ENCODE measurements at places on chromosomes 16 and 17.

DNA sequence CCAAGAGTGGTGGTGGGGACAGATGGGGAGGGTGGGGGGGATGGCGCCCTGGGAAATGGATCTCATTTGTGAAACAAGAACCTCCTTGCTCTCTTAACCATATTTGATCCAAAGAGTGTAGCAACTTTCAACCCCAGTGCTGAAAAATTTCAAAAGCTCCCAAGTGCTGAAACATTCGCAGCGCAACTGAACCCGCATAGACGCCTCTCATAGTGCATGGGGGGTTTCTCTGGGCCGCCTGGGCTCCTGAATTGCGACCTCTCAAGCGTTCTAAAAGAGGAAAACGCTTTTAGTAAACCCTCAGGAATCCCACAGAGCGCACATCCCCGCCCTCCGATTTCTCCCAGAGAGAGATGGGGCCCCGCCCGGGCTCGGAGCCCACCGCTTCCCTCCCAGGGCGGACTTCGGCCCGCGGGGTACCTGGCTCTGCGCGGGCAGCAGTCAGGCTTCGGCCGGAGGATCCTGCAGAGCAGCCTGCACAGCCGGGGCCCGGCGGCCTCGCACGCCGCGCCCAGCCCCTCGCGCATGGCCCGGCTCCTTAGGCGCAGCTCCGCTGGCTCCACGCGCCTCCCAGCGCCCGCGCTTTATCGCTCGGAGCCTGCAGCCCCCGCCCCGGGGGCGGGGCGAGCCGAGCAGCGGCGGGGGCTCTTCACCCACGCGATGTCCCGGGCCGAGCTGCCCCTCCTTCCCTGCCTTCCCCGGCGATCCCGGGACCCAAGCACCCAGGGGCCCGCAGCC lies 7.0 kb downstream of the NOS2 start:
- peak; percentile 27 for DNase-seq
- H3K27me3 ChIP-seq, result peaks cover 3% of the 10 kb centered on the region
- H3K27ac ChIP-seq, result no peak overlapping the region

DNA sequence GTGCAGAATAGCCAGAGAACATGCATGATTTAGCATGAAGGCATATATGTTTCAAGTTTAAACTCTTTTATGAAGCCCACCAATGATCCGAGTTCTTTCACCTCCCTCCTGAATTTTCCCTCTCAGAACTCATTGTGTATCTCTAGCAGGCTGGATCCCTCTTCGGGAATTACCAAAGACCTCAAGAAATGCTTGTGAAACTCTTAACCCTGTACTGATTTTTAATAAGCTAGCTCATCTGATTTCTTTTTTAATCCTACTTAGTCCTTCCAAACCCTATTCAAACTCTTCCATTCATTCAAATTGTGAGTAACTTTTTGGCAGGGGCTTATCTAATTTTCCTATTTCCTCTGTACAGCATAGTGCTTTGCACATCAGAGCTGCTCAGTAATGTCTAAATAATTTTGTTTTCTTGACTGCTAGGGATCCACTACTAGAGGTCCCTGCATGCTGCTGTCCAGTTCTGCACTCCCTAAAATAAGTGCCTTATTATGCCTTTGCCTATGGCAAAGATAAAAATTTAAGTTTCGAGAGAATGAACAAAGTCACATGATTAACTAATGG lies 723.8 kb downstream of the CDH11 start:
- H3K27ac ChIP-seq, result no peak overlapping the region
- H3K36me3 ChIP-seq, result no peaks in the 10 kb centered on the region
- no peaks in the 10 kb centered on the region for H3K4me1 ChIP-seq

DNA sequence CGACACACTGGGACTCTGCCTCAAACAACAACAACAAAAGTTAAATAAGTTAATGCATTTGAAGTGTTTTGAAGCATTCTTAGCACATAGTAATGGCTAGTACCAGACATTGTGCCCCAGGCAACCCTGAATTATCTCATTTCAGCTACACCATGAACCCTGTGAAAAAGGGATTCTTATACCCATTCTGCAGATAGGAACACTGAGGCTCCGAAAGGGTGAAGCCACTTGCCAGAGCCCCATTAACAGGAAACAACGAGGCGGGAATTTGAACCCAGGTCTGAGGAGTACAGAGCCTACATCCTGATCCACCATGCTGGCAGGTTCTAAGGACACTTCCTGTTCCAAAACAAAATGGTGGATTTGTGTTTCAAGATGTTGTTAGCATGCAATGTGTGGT lies 9.2 kb downstream of the GPR139 start:
- no peak overlapping the region for H3K4me3 ChIP-seq
- H3K36me3 ChIP-seq, result no peaks in the 10 kb centered on the region
- no peaks in the 10 kb centered on the region for H3K27me3 ChIP-seq
- H3K4me1 ChIP-seq, result no peaks in the 10 kb centered on the region

- H3K36me3 ChIP-seq, result no peaks in the 10 kb centered on the region
- H3K4me3 ChIP-seq, result no peak overlapping the region
- H3K4me1 ChIP-seq, result peaks cover 4% of the 10 kb centered on the region
- H3K27ac ChIP-seq, result no peak overlapping the region
Measured at GRCh38 chr16:50381679-50382440, 13.1 kb upstream of the BRD7 start.

DNA sequence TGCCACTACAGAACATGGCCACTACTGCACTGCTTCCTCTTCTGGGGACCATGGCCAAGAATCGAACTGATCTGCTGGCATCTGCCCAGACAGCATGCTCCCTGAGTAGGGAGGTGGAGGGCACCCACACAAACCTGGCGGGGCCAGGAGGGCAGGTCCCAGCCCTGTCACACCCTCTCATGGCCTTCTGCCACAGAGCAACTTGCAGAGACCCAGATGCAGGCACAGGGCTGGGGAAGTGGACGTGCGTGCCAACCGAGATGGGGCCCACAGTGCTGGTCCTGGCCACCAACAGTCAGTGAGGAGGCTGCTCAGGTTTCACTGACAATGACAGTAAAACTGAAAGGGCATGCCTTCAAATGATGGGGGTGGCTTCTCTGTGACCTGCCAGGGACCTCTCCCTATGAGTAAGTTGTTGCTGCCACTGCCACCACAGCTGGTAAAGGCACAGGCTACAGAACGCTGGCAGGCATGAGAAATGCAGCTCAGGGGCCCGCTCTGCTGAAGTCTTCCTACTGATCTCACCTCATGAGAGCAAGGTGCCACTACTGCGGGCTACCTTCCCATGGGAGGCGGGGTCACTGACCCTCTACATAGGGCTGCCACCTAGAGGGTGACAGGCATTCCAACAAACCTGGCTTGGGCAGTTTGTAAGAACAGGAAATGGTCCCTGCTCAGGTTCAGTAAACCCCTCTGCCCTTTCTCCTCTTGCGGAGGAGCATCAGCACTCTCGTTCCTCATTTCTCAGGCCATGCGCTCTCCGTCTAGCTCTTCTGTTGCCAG lies 15.5 kb downstream of the HIC1 start:
- H3K27ac ChIP-seq, result no peak overlapping the region
- DNase-seq, result no peak
- peaks cover 42% of the 10 kb centered on the region for H3K4me1 ChIP-seq
- H3K4me3 ChIP-seq, result no peak overlapping the region

GRCh38 chr17:48749621-48750553 lies 21.3 kb upstream of the HOXB13 start:
- DNase-seq, result no peak
- no peaks in the 10 kb centered on the region for H3K36me3 ChIP-seq
- H3K4me1 ChIP-seq, result peaks cover 5% of the 10 kb centered on the region
- peaks cover 100% of the 10 kb centered on the region for H3K27me3 ChIP-seq

DNA sequence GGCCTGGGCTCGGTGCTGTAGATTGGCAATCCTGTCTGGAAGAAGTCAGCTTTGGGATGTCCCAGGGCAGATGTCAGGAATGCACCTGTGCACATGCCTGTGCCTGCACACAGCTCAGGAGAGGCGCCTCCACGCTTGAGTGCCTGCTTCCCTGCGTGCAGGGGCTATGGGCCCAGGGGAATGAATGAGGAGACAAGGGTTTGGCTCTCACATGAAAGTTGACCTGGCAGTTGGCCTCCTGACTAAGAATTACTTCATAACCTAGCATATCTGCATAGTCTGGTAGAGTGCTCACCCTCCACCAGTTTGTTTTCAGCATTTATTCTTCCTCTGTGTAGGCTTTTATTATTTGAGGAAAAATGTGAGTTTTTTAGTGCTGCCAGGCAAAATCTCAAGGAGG lies 50.0 kb downstream of the PLD6 start:
- H3K27ac ChIP-seq, result no peak overlapping the region
- peaks cover 3% of the 10 kb centered on the region for H3K36me3 ChIP-seq
- H3K4me1 ChIP-seq, result peaks cover 22% of the 10 kb centered on the region
- no peak overlapping the region for H3K4me3 ChIP-seq
- H3K27me3 ChIP-seq, result no peaks in the 10 kb centered on the region

DNA sequence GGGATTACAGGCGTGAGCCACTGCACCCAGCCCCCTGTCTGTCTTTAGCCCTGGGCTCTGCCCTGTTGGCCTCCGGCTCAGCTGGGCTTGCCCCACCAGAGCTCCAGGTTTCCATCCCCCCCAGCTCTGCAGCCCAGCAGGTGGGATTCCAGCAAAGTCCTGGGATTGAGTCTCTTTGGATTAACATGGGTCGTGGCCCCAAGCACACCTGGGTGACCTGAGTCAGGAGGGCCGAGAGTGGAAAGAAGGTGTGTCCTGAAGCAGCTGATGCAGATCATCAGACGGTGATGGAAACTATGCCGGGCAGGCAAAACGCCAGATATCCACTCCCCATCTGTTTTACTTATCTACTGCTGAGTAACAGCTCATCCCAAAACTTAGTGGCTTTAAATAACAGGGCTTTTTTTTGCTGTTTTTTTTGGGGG lies 72.5 kb downstream of the KNOP1 start:
- H3K27me3 ChIP-seq, result no peaks in the 10 kb centered on the region
- no peak overlapping the region for H3K27ac ChIP-seq
- H3K4me1 ChIP-seq, result no peaks in the 10 kb centered on the region
- H3K36me3 ChIP-seq, result peaks cover 20% of the 10 kb centered on the region
- no peak overlapping the region for H3K4me3 ChIP-seq
- no peak for DNase-seq

- DNase-seq, result no peak
- no peak overlapping the region for H3K27ac ChIP-seq
- no peaks in the 10 kb centered on the region for H3K27me3 ChIP-seq
- H3K4me1 ChIP-seq, result peaks cover 25% of the 10 kb centered on the region
Measured at GRCh38 chr17:74202938-74203337, 540 bp upstream of the RPL38 start.

DNA sequence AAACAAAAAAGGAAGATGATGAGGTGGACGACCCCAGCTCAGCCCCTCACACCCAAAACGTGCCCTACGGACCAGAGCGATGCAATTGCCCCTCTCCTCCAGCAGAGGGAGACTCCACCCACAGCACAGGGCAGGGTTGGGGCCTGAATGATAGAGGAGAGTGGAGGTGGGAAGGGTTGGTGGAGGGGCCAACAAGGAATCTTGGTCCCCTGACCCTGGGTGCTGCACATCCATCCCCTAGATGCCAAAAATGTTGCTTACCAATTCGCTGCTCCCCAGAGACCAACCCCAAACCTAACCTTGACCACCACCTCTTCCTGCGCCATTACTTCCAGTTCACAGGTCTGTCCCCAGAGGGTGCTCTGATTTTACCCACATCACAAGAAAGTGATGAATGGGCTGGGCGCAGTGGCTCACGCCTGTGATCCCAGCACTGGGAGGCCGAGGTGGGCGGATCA lies 12.9 kb downstream of the P2RX5 start:
- peak; percentile 41 for DNase-seq
- peaks cover 2% of the 10 kb centered on the region for H3K4me1 ChIP-seq
- no peak overlapping the region for H3K4me3 ChIP-seq
- H3K36me3 ChIP-seq, result no peaks in the 10 kb centered on the region
- H3K27ac ChIP-seq, result no peak overlapping the region
- H3K27me3 ChIP-seq, result no peaks in the 10 kb centered on the region

GRCh38 chr16:63311313-63311712 lies 1275.1 kb upstream of the CDH8 start:
- H3K4me3 ChIP-seq, result no peak overlapping the region
- DNase-seq, result no peak
- H3K36me3 ChIP-seq, result no peaks in the 10 kb centered on the region
- H3K4me1 ChIP-seq, result peaks cover 24% of the 10 kb centered on the region
